ENCODE measurements at places on chromosomes 3 and 15.
A peak's percentile ranks its signal among the peaks of the same experiment; 100 is the strongest.

DNA sequence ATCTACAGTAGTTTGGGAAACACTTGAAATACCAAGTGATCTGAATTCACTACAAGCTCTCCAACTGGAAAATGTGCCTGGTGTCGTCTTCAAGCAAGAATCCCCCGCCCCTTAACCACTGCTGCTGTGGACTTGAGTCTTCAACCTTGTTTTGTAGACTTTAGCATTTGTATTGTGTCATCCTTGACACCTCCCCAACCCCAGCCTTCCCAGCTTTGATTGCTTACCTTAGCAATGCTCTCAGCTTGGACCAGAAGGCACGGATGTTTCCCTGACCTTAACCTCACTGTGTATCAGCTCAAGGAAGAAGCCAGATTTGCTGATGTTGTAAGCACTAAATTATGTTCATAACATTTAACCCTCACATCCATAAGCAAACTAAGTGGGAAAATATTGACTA is 146.4 kb downstream of the IGF1R start:
- DNase-seq: no peak

DNA sequence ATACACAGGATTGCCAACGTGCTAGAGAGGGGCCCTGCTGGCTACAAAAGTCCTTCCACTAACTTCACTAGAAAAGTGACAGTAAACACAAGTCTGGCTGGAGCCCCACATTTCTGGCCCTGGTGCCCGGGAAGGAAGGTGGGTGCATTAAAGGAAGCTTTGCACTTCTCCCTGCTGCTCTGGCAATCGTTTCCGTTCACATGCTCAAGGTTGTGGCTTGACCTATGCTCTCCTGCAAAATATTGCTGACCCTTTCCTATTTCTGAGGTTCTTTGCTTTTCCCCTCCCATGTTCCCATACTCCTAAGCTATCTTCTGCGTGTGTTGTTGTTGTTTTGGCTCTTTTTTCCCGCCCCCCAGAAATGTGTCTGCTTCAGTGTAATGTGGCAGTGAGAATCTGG is 9.1 kb upstream of the CCR3 start:
- DNase-seq: no peak

DNA sequence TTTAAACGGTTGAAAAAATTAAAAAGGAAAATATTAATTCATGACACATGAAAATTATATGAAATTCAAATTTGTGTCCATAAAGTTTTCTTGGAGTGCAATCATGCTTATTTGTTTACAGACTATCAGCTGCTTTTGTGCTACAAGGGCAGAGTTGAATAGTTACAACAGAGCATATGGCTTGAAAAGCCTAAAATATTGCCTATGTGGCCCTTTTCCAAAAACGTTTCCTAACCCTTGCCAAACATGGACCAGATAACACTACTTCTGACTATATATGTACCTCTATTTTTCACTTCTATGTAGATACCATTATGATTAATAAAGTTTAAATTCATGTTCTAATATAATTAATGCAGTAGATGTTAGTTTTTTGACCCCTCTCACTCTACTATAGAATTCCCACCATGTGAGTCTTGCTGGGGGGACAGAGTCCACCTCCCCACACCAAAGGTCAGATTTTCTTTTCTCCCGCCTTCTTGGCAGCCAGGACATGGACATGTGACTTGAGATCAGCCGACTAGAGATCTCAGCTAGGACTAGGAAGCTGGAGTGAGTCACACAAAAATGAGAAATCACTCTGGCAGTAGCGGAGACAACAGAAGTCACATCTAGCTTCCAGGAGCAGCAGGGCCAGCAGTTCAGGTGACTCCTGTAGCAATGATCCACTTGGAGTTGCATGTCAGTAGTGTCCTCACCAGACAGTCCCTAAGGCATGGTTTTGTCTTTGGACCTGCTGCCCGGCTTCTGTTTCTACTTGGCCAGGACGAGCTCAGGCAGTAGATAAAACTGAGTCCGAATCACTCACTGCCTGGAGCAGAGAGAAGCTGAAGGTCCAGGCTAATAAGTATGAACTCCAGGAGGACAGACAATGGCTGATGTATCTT is 22.4 kb downstream of the CIAO2A start:
- DNase-seq: peak; percentile 55

DNA sequence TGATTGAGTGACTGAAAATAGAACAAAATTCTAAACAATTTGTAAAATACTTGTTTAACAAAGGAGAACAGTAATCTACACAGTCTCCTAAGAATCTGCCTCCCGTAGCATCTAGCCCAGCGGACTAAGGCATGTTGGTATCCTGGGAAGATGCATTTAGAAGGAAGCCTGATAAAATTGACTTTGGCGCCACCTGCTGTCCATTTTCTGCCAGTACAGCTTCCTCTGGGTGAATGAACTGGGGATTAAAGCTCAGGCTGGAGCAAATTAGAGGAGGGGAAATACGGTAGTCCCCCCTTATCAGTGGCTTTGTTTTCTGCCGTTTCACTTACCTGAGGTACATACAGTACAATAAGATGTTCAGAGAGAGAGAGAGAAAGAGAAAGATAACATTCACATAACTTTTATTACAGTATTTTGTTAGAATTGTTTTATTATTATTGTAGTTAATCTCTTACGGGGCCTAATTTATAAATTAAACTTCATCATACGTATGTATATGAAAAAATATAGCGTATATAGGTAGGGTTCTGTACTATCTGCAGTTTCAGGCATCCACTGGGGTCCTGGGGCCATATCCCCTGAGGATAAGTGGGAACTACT is 191.6 kb downstream of the GAP43 start:
- peak; percentile 62 for DNase-seq

DNA sequence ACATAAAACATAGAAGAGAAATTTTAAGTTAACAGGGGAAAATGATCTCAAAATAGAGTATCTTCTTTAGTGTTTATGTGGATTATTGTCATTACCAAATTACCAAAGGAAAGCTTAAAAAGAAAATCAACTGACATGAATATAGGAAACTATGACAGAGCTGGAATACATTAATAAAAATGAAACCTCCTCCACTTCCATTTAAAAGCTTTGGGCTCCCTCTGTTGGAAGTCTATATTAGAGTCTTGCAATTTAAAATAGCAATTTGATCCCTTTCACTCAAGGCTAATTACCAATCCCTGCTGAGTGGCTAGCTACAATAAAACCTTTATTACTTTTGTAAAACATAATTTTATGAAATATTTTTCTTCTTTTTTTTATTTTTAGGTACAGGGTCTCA is 61.4 kb upstream of the IMPG2 start:
- peak; percentile 14 for DNase-seq

- no peak for DNase-seq
These were observed 127.3 kb upstream of the MRPL3 start for GRCh38 chr3:131630097-131630496.

GRCh38 chr15:89136818-89137772 is 48.8 kb downstream of the ABHD2 start:
- no peak for DNase-seq

- DNase-seq: no peak
These were observed 1346.1 kb upstream of the EPHA6 start for GRCh38 chr3:95468331-95468730.

- DNase-seq: no peak
These were observed 120.1 kb upstream of the PRICKLE2 start for GRCh38 chr3:64345371-64345770.

DNA sequence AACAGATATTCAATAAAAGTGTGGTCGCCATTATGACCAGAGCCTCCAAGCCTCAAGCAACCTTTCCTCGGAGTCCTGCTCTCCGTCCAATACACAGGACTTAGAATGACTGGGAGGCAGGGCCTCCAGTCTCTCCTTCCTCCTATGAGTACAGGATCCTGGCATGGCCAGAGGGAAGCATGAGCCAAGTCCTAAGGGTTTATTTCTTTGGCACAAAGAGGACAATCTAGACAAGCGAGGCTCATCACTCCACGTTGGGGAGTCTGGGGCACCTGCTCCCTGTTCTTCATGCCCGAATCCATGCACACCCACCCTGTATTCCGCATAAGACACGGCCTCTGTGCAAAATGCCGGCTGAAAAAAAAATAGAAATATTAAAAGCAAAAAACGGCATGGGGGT is 6.8 kb downstream of the PRRT3 start:
- DNase-seq: no peak

DNA sequence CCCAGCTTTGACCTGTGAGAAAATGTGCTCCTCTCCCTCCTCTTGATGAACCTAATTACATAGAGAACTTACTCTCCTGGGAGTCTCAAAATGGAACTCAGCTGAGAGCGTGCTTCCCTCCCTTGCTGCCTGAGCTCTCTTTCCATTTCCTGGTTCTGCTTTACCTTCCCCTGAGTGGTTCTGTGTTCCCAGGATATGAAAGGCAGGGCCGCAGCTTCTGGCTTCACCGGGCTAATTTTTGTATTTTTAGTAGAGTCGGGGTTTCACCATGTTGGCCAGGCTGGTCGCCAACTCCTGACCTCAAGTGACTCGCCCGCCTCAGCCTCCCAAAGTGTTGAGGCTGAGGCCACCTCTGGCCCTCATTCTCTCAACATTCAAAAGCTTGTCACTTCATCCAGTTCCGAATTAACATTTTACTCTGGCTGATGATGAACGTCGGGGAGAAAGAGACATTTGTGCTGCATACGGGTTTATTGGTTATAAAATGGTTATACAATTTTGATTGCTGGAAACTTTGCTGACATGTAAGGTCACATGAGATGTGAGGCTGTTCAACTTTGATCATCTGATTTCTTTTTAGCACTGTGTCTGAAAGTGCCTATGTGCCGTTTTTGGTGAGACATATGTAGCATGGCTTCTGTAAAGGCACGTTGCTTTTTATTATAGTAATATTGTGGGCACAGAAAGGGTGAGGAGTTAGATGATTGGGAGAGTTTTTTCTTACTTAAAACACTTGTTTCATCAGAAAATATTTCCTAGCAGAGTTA is 6.6 kb downstream of the PLS1 start:
- no peak for DNase-seq

GRCh38 chr3:112670824-112671223 is 29.9 kb upstream of the CCDC80 start:
- no peak for DNase-seq

- DNase-seq: no peak
These were observed 7.0 kb upstream of the LRCH3 start for GRCh38 chr3:197784019-197784585.

DNA sequence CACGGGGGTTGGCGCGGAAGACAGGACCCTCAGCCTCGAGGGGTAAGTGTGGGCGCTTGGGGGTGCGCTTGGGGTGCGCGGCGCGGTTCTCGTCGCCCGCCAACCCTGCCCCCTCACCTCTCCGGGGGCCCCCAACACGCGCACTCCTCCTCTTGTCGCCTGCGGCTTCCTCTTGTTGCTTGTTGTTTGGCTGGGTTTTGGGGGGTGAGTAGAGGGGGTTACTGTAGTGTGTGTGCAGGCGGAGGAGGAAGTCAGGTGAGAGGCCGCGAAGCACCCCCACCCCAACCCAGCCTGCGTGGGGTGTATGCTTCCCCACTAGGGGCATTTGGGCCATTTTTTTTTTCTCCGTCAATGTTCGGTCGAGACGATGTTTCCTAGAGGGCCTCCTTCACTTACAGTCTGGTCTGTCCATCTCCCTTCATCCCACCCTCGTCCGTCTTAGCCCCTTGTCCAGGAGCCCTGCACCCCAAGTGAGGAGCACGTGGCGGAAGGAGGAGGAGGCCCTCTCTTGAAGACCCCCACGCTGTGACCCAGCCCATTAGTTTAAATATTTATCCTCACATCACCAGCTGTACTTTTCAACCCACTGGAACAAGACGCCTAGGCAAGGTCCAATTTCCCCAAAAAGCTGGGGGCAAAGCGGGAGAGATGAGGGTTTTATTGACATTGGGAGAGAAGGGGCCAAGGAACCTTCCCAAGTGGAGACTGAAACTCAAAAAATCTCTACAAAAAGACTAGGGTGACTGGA is 20.4 kb upstream of the SATB1 start:
- no peak for DNase-seq

GRCh38 chr3:16484216-16484615 is 29.3 kb downstream of the RFTN1 start:
- DNase-seq: no peak
